ENCODE measurements at places on chromosomes 3 and 15.

DNA sequence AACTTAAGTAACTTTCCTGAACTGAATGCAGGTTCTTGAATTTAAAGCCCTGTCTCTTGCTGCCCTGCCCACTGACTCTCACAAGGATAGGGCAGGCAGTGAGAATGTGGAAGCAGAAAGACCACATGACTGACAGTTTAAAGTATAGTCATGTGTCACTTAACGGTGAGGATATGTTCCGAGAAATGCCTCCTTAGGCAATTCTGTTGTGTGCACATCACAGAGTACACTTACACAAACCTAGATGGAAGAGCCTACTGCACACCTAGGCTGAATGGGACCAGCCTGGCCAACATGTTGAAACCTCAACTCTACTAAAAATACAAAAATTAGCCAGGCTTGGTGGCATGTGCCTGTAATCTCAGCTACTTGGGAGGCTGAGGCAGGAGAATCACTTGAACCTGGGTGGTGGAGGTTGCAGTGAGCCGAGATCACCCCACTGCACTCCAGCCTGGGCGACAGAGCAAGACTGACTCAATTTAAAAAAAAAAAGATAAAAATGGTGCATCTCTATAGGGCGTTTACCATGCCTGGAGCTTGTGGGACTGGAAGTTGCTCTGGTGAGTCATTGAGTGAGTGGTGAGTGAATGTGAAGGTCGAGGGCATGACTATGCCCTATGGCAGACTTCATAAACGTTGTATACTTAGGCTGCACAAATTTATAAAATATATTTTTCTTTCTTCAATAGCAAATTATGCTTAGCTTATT lies 18.9 kb upstream of the COPG1 start:
- no peak for DNase-seq

DNA sequence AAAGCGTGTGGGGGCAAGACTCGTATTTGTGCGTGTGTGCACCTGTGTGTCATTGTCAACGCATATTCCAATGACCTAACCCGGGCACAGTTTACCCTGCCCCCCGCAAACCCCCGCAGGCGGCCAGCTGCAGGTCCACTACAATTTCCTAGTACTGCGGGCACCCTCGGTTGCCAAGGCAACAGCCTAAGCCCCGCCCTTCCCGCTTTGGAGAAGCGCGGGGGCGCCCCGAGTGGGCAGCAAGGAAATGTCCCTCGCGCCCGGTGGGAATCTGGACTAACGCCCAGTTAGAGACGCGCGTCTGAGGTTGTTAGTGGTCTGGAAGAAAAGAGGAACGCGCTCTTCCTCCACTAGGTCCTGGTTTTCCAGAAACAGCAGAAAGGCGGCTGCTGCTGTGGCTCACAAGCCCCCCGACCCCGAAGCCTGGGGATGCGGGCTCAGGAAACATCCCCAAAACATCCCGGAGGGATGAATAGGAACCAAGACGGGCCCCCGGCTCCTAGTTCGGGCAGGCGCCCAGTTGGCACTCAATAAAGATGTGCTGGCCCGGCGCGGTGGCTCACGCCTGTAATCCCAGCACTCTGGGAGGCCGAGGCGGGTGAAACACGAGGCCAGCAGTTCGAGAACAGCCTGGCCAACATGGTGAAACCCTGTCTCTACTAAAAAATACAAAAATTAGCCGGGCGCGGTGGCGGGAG lies 1.1 kb downstream of the ABHD14A start:
- no peak for DNase-seq

- no peak for DNase-seq
These were observed 52.7 kb upstream of the SPTSSB start for GRCh38 chr3:161423911-161424522.

DNA sequence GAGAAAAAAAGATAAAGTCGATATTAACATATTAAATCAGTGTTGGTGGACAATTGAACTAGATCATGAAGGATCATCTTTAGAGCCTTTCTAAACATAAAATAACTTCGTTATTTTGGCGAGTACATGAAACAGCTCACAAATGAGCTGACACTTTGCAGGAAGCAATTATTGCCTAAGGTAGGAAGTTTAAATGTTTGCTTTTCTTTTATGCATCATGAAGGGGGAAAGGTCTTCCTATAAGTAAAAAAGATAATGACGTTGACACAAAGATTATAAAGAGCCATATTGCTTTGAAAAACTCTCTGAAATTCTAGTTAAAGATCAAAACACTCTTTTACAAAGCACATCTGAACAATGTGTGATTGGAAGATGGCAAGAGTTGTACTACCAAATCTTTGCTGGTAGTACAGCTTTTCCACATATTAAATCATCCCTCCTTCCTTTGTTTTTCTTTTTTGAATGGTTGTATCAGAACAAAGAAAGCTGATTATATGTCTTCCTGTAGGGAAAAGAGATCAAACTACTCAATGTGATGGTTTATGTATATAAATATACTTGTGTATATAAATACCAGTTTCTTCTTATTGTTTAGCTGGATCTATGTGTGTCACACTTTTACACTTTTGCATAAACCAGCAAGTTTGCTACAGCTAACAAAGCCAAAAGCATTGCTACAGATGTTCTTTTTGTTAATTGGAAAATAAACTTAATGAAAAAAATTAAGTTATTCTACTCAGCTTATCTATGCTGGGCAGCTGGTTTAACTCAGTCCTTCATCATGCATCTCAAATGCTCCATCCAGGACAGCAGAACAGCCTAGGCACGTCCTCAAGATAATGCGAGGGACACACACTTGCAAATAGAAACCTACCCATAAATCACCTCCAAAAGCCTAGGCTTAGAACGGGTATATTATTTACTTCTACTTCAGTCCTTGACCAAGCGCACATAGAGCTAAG lies 850.8 kb upstream of the ROBO1 start:
- no peak for DNase-seq

GRCh38 chr3:2889736-2890135 lies 220.4 kb downstream of the IL5RA start:
- no peak for DNase-seq

DNA sequence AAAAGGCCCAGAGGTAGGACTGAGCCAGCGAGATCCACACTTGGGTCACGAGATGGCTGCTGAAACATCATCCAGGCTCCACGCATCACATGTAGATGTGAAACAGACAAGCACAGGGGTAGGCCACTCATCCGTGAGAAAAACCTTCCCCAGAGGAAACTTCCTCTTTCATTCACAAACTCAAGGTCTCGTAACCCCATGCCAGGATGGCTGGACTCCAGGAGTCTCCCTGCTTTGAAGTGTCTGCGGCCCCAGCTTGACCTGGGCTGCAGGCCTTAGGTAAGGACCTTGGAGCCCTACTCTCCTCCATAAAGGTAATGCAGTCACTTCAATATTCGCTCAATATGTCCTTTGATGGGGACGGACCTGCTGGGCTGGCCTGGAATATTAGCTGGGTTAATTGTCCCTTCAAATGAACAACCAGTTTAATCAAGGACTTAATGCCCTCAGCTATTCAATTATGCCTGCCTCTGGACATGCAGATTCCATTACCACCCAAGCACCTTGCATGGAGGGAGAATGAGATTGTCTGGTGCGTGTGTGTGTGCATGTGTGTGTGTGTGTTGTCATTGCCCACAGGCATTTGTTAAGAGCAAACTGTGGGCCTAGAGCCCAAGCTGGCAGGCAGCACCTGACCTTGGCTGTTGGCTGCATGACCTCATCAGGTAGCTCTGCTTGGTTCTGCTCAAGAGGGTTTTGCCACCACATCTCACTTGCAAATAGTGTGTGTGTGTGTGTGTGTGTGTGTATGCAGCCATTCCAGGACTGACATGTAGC lies 186.9 kb upstream of the TLE3 start:
- DNase-seq: no peak

DNA sequence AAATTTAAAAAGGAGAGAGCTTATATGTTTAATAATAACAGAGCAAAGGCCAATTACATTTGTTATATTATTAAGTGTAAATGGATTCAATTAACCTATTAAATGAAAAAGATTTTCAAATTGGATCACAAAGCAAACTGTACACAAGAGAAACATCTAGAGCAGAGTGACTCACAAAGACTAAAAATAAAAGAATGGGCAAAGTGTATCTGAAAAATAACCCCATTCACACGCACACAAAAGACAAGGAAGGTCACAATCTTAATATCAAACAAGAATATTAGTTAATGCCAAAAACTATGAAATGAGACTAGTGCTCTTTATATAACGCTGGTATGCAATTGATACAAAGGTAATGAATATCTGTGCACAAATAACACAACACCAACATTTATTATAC lies 65.7 kb downstream of the MOBP start:
- DNase-seq: no peak

DNA sequence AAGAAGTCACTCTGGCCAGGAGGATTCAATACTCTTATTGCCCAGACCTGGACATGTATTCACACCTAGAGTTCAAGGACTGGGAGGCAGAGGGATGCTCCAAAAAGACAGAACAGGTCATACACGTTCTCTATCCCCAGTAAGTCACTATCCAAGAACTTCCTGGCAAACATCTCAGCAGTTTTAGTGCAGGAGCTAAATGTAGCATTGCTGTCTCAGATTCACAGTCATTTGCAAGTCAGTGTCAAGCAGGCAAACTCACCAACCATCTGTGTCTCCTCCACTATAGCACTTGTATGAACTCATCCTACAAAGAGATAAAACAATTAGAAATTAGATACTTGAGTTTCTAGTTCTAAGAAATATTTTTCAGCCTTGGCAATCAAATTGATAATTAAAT lies 38.4 kb downstream of the ABHD17C start:
- DNase-seq: no peak

- DNase-seq: no peak
These were observed 732.8 kb upstream of the GOLIM4 start for GRCh38 chr3:168828536-168828935.

DNA sequence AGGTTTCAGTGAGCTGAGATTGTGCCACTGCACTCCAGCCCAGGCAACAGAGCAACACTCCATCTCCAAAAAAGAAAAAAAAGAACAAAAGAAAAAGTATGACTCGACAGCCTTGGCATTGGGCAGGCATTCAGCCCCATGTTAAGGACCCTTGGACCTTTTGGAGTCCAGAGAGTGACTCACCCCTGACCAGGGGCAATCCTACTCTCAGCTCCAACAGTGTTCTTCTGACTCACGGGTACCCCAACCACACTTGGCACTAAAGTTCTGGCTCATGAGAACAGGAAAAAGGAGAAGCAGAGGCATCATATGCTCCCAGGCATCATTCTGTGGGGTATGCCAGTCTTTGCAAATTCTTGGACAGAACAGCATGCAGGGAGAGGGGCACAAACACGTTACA lies 252.4 kb upstream of the HES1 start:
- DNase-seq: no peak

DNA sequence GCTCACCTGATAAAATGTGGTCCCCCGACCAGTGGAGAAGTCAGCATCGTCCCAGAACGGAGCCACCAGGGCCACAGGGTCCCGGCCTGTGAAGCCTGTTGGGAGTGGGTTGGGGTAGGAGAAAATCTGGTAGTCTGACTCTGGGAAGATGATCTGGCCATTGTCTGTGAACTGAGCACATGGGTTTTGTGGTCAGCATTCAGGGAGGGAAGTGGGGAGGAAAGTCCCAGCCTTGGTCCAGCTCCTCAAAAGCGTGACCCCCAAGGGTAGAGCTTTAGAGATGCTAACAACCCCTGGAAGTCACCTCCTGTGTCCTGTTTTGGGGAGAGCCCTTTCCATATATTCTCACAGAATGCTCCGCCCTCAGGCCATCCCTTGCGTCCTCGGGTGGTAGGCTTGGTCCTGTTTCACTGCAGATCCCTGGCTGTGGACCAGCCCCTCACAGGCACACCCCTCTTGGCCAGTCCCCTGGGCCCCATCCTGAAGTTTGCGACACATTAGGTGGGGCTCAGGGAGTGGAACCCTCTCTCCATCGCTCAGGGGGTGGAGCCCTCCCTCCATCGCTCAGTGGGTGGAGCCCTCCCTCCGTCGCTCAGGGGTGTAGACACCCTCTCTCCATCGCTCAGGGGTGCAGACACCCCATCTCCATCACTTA lies 40.0 kb downstream of the MUC4 start:
- DNase-seq: no peak

DNA sequence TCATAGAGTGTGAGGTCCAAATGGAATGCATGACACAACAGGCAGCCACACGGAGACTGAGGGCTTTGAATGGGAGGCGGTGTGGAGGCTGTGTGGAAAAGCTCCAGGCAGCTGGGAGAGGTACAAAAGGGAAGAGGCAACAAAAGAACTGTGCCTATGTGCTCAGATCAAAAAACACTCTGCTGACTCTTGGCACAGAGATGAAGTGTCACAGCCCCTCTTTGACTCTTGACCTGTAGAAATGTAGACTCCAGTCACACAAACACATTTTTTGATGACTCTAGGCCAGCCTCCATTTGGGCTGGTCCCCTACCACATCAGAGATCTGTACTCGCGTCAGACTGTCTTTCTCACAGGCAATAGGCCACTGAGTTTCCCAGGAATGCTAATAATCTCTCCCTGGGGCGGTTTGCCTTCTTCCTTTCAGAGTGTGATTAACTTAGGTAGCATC lies 456.0 kb downstream of the TUSC7 start:
- DNase-seq: no peak
